Urinary bladder (tissue), 4 donors: ENCODE measurements at places on chromosomes 2 and 18. TPM values are rescaled to one million over a fixed set of nuclear protein-coding genes. Genes with fewer than 3 reads are reported as not detected.

The OTOS gene
- total RNA-seq, result not detected

DNA sequence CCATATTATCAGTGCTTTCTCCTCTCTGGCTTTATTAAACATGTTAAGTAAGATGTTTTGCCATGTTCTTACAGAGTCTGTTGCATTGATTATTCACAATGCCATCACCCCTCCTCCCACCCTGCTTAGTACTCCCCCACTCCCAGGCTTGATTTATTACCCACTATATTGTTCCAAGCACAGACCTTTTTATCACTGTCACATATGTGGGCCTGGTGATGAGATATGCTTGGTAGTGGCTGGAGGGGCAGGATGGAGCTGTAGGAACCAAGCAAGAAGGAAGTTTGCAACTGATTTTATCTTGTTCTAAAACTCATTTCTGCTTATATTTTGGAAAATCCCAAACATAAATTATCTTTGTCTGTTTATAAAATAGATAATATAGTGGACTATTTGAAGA is 748.2 kb upstream of the CELF4 start:
- no peak for DNase-seq

The IL36RN gene
- total RNA-seq, result 0.26 TPM

The OSGEPL1 gene
- total RNA-seq, result 20.4 TPM

DNA sequence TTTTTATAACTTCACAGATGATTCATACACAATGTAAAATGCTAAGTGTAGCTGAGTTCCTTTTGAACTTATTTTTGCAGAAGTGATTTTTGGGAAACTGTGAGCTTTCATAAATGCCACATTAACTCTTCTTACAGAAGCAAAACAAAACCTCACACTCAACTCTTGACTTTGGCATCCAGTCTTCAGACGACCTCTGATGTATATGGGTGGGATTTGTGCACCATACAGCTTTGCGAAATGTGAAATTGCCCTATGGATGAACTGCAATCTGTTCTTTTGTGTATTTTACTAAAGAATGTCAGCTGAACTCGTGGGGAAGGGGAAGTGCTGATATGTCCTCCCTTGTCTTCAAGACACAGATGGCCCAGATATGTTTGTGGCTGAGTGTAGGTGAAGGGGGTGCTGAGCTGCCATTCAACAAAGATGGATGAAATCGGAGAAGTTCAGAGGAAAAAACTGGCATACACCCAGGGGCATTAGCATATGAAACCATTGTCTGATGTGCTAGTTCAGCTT is 218.3 kb downstream of the PTGR3 start:
- no peak for DNase-seq

DNA sequence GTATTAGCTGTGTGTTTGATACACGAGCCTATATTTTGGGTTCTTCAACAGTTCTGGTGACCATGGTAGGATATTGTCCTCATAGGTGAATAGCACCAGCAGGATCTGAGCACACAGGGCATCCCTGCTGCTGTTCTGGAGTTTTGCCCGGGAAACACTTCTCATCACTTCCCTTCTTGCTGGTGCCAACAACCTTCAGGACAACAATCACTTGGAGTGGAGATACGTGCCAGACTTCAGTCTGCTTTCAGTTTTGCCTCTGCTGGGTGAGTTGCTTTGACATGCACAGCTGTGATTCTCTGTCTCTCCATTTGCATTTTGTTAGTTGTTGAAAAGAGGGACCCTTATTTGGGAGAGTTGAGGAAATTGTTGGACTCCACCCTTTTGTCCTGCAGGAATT is 1347.2 kb upstream of the DDX18 start:
- no peak for DNase-seq

- no peak for DNase-seq
Observed at GRCh38 chr2:158969715-158970240, 1.3 kb downstream of the TANC1 start.

GRCh38 chr2:218547978-218548377 is 20.2 kb downstream of the USP37 start:
- DNase-seq, result no peak

The PXDN gene
- 256 TPM for total RNA-seq

DNA sequence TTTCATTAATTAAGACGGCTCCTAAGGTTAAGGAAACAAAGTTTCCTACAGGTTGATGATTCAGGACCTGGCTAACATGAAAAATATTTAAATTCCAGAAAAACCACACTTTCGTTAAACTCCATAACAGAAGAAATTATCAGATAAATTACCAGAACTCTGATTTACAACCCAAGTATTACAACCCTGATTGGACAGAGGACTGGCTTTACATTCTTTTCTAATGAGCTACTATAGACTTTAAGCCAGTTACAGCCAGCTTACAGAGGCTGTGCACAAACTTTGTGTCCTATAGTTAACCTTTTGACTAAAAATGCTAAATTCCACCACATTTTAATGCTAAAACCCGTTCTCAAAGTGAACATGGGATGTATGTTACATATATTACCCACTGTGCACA is 458.6 kb downstream of the KCNJ3 start:
- DNase-seq, result no peak

- DNase-seq, result no peak
Observed at GRCh38 chr18:39105104-39105503, 1539.5 kb upstream of the CELF4 start.

GRCh38 chr2:96265349-96265839 is 403 bp downstream of the TMEM127 start:
- DNase-seq, result no peak

DNA sequence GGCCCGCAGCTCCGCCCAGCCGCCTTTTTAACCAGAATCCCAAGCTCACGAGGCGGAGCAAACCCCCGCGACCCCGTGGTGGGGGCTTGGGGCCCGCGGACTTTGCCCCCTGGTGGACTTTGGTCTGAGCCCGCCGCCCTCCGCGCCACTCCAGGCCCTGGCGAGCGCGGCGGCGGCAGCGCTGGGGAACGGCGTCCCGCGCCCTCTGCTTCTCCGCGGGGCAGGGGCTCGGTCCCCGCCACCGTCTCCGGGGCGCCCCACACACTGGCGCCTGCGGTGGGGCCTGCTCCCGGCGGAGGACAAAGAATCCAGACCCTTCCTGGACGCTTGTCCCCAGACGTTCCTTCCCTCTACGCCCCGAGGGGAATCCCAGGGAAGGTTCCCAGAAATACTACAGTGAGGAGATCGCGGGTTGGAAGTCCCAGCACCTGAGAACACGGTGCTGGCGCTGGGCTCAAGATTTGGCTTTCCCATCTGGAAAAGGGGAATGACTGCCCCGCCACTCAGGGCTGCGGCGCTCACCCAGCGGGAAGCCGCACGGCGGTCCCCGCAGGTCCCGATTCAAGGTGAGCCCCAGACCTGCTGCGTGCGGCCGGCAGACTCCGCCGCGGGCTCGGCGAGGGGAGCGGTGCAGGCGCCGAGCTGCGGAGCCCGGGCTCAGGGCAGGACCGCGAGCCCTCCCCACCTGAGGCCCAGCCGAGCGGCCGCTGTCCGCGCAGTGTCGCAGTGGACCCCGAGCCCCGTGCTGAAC is at the start of gene HAAO:
HAAO (minus strand) TSS at position 1 of the 751 bp plus-strand sequence. CDS start 47 bp downstream, outside the sequence.
- no peak for DNase-seq

GRCh38 chr18:10928011-10928771 is 221.2 kb downstream of the PIEZO2 start:
- no peak for DNase-seq

GRCh38 chr2:238861013-238861730 is 13.3 kb downstream of the TWIST2 start:
- DNase-seq, result no peak

- no peak for DNase-seq
Observed at GRCh38 chr2:97995026-97995733, 568 bp downstream of the TMEM131 start.

DNA sequence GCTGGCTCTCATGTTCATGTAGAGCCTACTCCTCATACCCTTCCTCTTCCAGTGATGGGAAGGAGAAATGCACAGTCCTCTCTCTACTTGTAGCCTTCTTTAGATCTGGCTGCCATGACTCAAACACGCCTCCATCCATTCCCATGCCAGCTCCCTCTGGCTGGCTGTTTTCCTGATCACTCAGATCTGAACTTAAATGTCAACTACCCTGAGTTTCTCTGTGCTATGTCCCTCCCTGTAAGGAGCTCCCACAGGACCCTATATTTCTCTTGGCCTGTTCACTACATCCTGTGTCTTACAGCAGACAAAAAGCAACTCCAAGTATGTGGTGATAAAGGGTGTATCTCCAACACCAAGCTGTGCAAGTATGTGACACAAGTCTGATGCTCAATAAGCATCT is 152.4 kb downstream of the TCF4 start:
- no peak for DNase-seq

The INHA gene
- not detected for total RNA-seq

DNA sequence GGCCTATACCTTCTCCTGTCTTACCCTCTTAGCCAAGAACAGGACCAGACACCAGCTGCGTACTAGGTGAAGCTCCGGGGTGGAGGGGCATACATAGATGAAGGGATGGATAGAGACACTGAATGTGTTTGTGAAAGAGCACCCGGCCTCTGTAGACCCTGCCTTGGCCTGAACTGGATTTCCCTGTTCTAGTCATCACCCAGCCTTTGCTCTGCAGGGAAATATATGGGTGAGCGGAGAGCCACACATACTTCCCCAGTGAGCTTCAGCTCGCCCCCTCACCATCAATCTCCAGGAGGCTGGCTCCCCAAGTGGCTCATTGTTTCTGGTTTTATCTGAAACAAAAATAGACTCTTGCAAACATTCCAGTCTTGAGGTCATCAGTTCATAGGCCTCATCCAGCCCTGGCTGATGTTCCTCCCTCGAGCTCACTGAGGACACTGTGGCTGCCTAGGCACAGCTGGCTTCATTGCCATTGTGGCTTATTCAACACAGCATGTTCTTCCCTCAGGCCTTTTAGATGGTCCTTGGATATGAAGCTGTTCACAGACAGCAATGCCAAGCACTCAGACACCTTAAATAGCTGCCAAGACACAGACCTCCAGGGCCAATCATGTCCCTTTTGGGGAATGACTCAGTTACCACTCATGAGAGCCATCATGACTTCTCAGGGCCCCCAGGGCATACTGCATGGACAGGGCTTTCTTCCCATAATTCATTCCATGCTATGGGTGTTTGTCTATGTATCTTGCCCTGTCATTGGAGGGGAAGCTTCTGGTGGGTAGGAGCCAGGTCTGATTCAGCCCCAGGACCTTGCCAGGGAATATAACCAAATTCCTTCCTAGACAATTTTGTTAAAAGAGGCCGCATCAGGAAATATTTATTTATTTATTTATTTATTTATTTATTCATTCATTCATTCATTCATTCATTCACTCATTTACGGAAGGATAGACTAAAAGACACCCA is 82.4 kb downstream of the TTC32 start:
- DNase-seq, result no peak

DNA sequence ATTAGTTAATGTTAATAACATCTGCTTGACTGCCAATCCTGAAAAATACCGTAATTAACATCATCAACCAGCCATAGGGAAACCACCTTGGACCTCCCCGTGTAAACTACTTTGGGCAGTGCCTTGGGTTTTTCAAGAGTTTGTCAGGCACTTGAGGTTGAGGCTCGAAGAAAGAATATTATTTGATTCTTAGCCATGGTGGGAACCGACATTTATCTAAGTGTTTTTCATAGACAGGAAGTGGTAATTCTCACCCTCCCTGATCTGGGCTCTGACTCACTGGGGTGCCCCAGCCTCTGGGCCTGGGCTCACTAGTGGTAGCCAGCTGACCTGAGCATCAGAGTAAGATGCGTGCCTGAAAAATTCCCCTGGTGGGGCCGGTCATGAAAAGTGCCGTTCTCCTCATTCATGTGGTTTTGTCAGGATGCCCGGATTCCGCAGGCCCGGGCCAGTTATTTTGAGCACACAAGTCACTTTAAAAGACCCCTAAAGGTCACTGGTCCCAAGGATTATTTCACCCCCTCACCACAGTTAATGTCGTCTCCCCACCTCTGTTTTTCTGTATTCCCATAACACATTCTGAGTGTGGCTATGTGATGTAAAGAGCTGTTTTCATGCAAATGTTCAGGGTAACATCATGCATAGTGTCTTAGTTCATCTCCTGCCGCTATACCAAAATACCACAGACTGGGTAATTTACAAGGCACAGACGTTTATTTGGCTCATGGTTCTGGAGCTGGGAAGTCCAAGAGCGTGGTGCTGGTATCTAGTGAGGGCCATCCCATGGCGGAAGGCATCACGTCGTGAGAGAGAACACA is 21.6 kb upstream of the SPATA3 start:
- no peak for DNase-seq

The SERPINB12 gene
- total RNA-seq, result not detected

DNA sequence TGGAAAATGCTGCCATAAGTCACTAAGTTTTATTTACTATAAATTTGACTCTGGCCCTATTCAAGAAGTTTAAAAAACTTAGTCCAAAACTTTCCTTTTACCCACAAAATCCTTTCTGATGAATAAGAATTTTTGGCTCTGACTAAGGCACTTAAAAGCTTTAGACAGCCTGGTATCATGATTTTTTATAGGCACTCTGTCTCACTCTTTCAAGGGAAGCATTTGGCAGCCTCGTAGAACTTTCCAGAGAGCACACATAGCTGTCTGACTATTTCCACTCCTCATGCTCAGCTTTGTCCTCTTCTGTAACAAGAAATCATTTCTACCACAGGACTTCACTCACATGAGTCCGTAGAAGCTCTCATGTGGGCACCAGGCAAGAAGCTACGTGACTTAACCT is 32.3 kb upstream of the XDH start:
- DNase-seq, result peak; percentile 11

DNA sequence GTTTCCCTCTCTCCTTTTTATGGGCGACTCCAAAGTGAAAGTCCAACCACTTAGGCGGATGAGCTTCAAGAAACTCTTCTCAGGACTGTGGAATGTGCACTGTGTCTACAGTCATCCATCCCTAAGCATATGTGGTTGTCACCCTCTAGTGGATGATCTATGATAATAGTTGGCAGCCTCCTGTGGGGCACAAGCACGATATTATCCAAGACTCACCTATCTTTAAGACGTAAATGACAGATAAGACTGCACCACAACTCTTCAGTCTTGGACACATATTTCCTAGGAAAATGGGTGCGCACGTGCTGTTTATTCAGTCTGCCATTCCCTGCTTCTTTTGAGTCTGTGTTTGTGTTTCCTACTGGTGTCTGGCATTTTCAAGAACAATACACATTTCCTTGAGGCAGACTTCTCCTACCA is 145.5 kb upstream of the CTAGE1 start:
- peak; percentile 70 for DNase-seq

DNA sequence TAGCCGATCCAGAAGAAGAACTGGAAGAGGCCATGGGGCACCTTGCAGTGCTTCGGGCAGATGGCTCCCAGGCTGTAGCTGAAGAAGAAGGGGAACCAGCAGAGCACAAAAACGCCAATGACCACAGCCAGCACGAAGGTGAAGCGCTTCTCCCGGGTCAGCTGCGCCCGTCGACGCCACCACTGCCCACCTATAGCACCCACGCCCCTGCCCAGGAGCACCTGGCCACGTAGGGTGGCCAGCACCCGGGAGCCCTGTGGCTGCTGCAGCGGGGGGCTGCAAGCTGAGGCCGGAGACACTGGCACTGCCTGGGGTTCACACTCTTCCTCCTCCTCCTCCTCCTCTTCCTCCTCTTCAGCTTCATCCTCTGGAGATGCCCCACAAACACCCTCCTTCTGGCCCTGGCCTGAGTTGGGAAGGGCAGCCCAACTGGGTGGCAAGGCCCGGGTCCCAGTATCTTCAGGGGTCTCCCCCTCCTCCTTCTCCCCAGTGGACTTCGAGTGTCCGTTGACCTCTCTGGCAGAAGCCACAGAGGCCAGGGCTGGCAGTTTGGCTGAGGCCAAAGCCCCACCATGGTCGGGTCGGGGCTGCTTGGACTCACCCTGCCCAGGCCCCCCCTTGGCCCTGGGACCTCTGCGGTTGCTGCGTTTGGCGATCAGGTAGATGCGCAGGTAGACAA is 1.3 kb downstream of the ADRA2B start:
- DNase-seq, result no peak

The MEIS1 gene
- total RNA-seq, result 213 TPM

- DNase-seq, result no peak
Observed at GRCh38 chr2:32495139-32495538, 132.7 kb upstream of the TTC27 start.
